ENCODE measurements at places on chromosomes 16 and 17. TPM values are rescaled to one million over a fixed set of nuclear protein-coding genes. Genes with fewer than 3 reads are reported as not detected.

The HS3ST3A1 gene
- 0.16 TPM for total RNA-seq

The MYH2 gene
- total RNA-seq, result not detected

The JPH3 gene
- total RNA-seq, result 0.08 TPM

The KIF2B gene
- total RNA-seq, result not detected

DNA sequence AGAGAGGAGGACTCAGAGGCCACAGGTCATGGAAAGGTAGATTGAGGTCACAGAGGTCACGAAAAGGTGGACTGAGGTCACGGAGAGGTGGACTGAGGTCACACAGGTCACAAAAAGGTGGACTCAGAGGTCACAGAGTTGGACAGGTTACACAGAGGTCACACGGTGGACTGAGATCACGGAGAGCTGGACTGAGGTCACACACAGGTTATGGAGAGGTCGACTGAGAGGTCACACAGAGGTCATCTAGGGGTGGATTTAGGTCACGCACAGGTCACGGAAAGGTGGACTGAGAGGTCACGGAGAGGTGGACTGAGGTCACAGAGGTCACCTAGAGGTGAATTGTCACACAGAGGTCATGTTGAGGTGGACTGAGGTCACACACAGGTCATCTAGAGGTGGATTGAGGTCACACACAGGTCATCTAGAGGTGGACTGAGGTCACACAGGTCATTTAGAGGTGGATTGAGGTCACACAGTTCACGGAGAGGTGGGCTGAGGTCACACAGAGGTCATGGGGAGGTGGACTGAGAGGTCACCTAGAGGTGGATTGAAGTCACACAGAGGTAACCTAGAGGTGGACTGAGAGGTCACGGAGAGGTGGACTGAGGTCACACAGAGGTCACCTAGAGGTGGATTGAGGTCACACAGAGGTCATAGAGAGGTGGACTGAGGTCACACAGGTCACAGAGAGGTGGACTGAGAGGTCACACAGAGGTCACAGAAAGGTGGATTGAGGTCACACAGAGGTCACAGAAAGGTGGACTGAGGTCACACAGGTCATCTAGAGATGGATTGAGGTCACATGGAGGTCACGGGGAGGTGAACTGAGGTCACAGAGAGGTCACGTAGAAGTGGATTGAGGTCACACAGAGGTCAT is 26.7 kb upstream of the JPT2 start:
- DNase-seq, result no peak

- no peak for DNase-seq
These were observed 20.1 kb upstream of the CPHXL start for GRCh38 chr16:75746359-75746758.

DNA sequence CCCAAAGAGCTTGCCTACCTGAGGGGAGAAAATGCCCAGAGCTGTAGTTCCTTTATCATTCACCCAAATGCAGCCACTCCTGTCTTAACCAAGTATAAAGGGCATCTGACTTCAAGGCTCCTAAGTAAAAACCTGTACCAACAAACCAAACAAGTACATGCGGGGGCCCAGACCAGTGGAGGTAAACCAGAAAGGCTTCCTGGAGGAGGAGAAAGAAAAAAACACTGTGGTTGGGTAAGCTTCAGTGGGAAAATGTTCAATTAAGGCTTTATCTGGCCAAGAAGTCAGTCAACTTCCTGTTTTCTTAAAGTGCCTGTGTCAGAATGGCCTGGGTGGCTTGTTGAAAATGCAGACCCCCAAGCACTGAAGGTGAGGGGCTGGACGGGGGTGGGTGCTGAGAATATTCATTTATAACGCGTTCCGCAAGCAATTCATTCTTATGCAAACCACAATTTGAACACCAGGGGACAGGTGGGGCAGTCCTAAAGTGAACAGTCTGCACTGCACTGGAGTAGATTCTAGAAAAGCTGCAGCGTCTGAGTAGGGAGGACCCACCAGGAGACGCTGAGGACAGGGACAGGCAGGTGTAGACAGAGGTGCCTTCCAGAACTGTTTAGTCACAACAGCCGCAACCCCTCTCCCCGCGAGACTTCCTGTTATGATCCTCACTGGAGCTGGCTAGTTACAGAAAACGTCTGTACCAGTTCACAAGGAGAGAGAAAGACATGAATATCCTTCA is 467.1 kb downstream of the SOX9 start:
- DNase-seq, result no peak

- DNase-seq, result no peak
These were observed 622.1 kb upstream of the CDH5 start for GRCh38 chr16:65744401-65744800.

DNA sequence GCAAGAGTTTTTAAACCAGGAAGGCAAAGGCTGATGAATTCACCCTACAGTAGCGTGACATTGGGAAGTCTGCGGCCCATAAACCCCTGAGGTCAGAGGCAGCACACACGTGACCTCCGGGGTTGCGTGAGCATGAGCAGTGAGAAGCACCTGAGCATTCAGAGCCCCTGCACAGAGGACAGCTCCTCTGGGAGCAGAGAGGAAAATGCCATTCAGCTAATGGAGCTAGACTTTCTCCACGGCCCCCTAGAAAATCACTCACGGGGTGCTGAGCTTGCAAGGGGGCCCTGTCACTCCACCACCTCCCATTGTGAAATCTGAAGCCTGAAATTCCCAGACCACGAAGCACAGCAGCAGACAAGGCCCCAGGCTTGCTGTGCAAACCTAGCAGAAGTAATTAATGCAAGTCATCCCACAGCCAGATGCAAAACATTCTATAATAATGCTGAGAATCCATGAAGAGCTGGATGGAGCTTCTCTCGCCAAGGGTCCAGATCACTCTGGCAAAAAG is 114.9 kb upstream of the RCVRN start:
- DNase-seq, result no peak

GRCh38 chr17:79301469-79301868 is 226.8 kb downstream of the ENGASE start:
- DNase-seq, result no peak

DNA sequence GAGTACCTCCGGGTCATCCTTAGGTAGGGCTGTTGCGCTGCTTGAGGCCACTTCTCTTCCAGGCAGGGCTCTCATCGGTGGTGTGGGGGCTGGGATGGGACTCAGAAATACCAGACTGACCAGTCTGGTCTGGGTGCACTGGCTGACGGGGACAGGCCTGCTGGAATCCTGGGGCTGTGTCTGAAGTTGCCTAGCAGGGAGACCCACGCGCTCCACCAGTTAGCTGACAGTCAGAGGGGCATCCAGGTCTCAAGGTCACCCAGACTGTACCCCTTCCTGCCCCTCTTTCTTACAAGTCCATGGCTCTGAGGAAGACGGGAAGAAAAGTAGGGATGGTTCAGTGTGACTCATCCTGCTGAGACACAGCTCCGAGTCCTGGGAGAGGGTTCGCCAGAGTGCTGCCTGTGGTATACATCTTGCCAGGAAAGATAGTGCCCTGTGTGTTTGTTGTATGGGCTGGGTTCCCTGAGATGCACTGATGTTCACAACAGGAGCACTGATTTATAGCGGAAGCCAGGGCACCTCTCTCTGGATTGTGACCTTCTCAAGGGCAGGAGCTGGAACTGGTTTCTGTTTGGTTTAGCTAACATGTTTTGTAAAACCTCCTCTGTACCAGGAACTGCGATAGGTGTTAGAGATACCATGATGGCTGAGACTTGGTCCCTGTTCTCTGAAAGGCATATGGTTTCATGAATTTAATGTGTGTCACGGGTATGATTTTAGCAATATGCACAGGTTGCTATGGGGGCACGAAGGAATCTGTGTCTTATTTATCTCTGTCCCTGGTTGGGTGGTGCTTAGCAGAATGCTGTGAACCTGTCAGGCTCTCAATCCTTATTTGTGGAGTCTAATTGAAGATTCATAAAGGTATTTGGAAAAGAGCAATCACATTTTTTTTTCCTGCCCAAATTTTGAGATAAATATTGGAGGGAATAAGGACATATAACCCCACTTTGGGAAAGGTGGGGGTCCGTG is 97.5 kb downstream of the OR1D5 start:
- DNase-seq, result no peak

Data from activated naive CD8-positive, alpha-beta T cell treated with anti-CD3 and anti-CD28 coated beads for 36 hours (primary cell).